ENCODE measurements at places on chromosomes 6 and 20.

- no peak for DNase-seq
Measured at GRCh38 chr20:41178904-41179432, 41.6 kb downstream of the PLCG1 start.

DNA sequence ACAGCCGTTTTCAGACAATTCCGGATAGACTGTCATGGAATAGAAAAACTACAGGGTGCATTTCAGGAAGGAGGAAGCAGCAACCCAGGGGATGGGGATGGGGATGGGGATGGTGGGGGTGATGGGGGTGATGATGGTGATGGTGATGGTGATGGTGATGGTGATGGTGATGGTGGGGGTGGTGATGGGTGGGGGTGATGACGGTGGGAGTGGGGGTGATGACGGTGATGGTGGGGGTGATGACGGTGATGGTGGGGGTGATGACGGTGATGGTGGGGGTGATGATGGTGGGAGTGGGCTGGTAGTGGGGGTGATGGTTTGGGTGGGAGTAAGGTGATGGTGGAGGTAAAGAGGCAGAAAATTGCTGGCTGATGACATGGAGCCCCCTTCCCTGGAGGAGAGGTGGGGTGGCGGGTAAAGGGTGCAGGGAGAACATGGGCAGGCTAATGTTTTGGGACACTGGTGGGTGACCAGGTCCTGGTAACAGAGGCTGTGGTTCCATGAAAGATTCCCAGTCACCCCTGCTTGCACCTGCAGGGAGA lies 17.5 kb downstream of the LAMA5 start:
- DNase-seq, result no peak

DNA sequence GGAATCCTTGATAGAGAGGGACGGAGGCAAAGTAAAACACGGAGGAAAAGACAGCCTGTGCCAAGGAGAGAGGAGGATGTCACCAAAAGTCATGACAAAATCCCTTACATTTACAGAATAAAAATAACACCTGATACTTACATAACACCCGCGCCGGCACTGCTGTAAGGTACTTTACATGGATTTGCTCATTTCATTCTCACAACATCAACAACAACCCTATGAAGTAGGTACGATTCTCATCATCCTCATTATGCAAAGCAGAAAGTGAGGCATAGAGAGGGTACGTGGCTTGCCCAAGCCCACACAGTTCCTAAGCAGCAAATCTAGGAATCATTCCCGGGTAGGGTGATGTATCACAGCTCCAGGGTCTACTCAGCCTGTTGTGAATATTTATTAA lies 67.6 kb upstream of the NFATC2 start:
- DNase-seq, result no peak

DNA sequence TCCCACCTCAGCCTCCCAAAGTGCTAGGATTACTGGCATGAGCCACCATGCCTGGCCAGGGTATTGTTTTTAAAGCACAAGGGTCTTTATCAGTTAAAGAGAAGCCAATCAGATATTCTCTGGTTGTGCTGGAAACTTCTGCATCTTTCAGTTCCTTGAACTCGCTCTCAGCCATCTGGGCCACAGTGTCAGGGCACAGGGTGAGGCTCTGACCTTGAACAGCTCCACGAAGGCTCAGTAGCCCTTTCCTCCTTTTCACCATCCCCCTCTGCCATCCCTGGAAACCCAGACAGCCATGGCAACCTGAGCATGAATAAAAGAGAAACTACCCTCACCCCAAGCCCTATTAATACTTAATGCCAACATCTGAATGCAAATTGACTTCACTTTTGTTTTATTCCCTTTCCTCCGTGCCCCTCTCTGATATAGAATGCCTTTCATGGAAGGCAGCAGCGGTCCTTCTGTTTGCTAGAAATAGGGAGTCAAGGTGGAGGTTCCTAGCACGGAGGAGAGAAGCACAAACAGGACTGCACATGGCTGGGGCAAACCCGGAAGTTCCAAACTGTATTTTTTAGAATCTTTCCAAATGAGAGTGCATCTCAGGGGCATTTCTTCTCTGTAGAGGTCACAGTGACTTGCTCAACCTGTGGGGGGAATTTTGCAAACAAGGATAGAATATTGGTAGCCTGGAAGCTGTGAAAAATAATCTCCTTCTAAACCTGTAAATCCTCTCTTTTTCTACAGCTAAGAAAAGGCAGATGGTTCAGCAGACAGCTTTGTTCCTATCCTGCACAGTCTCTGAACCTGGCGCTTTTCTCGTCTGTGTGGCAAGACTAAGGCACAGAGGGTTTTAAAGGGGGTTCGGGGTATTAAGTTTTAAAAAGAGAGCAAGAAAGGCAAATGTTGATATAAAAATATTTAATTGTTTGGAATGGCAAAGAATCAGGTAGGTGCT lies 176.4 kb upstream of the RREB1 start:
- no peak for DNase-seq

- DNase-seq, result no peak
Measured at GRCh38 chr6:56448046-56448445, 194.6 kb downstream of the DST start.

GRCh38 chr20:64261138-64261537 lies 5.6 kb downstream of the PCMTD2 start:
- no peak for DNase-seq

- no peak for DNase-seq
Measured at GRCh38 chr6:110664933-110665332, 150.3 kb downstream of the CDK19 start.

- no peak for DNase-seq
Measured at GRCh38 chr20:15637950-15638754, 935.1 kb downstream of the KIF16B start.

DNA sequence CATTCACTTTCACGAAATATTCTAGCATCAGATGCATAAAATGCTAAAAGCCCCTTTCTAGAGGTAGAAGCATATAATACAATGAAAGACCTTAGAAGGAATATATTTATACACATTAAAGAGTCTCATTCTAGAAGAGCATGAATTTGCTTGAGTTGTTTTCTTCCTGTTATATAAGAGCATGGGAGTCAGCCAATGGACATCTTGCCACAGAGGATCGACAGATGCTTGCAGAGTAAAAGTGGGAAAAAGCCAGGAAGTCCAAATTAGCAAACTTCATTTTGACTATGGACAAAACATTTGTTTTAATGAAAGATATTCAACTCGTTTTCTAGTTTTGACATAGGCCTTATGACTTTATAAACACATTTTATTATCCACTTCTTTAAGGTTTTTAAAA lies 44.2 kb upstream of the RIPPLY2 start:
- no peak for DNase-seq

Data from stimulated activated CD4-positive, alpha-beta T cell treated with anti-CD3 and anti-CD28 coated beads, TNF-alpha, amount 100 ng/mL, for 1 hour (primary cell).